ENCODE measurements at places on chromosomes 7 and 10.
A peak's percentile ranks its signal among the peaks of the same experiment; 100 is the strongest.

DNA sequence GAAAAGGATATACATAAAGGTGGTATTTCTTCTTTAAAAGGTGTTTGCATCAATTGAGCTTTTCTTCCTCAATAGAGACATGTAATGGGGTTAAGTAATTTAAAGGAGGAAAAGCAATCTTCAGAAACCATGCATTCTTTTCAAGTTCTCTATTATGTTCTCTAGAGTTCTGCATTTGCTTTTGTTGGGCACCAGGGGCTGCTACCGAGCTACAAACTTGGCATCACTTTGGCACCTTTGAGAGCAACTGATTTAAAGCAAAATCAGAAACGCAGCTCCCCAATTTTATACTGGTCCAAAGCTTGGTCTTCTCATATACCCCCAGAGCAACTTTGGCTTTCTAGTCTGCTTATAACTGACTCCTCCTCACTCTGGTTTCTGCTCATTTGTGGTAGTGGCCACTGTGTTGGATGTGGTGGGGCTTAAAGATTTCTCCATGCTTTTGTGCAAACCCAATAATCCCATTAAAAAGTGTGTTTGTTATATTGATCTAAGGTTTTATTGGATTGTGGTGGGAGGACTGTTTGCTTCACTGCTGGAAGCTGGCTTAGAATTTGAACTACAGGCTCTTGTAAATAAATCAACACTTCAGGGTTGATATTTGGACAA, 712.1 kb downstream of the PHTF2 start:
- no peaks in the 10 kb centered on the region for H3K27me3 ChIP-seq
- no peaks in the 10 kb centered on the region for H3K4me1 ChIP-seq
- H3K36me3 ChIP-seq = no peaks in the 10 kb centered on the region
- H3K4me3 ChIP-seq = no peak overlapping the region
- no peak overlapping the region for H3K27ac ChIP-seq

DNA sequence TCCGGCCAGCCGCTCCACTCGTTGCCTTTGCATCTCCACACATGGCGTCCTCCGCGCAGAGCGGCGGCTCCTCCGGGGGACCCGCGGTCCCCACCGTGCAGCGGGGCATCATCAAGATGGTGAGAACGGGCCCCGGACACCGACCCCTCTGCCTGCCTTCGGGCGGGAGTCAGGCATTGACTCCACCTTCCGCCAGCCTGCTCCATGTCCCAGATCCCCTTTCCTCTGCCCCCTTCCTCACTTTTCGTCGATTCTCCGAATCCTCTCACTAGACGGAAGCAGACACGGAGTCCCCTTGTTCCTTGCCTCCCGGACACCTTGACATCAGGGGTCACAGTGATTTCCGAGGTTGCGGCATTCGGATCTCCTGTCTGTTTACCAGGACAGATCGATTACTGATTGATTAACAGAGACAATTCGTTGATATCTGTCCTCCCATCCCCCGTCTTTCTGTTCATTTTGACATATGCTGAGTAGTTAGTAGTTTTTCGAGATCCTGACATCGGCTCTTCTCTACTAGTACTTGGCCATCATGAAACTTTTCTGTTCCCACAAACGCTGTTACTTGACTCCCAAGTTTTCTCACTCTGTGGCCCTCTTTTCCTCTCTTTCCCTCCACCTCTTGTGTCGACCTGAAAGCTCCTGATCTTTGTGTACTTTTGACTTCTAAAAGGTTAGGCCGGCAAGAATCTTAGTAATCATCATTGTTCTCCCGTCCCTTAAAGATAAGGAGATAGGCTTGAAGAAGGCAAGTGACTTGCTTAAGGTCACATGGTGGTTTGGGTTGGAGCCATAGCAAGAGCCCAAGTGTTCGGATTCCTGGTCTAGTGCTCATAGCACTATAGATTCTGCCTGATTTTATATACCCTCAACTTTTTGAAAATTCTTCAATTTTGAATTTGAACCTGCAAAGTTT, 597 bp downstream of the SND1 start:
- peak overlapping the region; percentile 89 for H3K4me3 ChIP-seq
- peaks cover 8% of the 10 kb centered on the region for H3K36me3 ChIP-seq
- no peaks in the 10 kb centered on the region for H3K27me3 ChIP-seq
- peak; percentile 22 for DNase-seq

- H3K27ac ChIP-seq = no peak overlapping the region
- no peaks in the 10 kb centered on the region for H3K27me3 ChIP-seq
- H3K36me3 ChIP-seq = no peaks in the 10 kb centered on the region
- H3K4me3 ChIP-seq = no peak overlapping the region
- H3K4me1 ChIP-seq = no peaks in the 10 kb centered on the region
- no peak for DNase-seq
These were observed 694.9 kb upstream of the LRRN3 start for GRCh38 chr7:110396021-110396420.

DNA sequence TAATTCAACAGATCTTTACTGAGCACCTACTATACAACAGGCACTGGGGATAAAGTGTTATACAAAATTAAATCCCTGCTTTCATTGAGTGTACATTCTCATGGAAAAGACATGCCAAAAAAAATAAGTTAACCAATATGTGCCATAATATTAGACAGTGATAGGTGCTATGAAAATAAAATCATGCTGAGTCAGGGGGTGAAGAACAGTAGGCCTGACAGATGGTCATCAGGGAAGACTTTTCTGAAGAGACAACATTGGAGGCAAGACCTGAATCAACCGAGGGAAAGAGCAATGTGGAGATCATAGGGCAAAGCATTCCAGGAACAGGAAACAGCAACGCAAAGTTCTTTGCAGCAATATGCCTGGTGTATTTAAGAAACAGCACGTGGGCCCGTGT, 135.5 kb downstream of the C1GALT1 start:
- H3K27me3 ChIP-seq = no peaks in the 10 kb centered on the region
- H3K36me3 ChIP-seq = no peaks in the 10 kb centered on the region
- no peak for DNase-seq
- H3K4me1 ChIP-seq = no peaks in the 10 kb centered on the region
- H3K27ac ChIP-seq = no peak overlapping the region

DNA sequence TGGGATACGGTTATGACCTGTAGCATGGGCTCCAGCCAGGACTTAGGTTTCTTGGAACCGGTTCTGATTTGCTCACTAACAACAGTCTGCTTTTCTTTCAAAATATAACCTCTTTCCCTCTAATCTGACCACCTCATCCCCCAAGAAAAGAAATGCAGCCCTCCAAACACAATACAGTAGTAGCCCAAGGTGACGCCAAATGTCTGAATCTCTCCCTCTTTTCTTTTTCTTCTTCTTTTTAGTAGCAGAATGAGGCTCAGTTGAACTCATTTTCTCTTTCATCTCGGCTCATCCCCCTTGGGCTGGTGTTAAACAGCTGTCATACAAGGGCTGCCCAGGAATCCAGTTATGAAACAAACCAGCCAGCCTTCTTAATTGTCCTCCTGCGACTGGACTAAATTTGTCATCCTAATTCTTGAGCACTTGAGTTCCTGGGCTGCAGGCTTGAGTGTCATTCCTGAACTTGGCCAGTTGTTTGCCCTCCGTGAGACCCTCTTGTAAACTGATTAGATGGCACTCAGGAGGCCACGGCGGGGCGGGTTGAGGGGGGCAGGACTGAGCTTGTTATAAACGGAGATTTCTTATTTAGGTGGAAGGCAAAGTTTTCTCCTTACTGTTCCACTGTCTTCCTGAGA, 94.8 kb downstream of the SORCS3 start:
- DNase-seq = no peak
- H3K4me1 ChIP-seq = no peaks in the 10 kb centered on the region
- no peak overlapping the region for H3K27ac ChIP-seq

- H3K27me3 ChIP-seq = no peaks in the 10 kb centered on the region
- no peak for DNase-seq
- H3K4me3 ChIP-seq = no peak overlapping the region
- H3K4me1 ChIP-seq = no peaks in the 10 kb centered on the region
- H3K36me3 ChIP-seq = no peaks in the 10 kb centered on the region
- no peak overlapping the region for H3K27ac ChIP-seq
These were observed 1113.5 kb upstream of the AUTS2 start for GRCh38 chr7:68484731-68485130.
